Left lung (tissue), 14 donors: ENCODE measurements at places on chromosomes 5 and 9. TPM values are rescaled to one million over a fixed set of nuclear protein-coding genes. Genes with fewer than 3 reads are reported as not detected.

Gene PURA
- total RNA-seq, result 25.0 TPM

Gene CD72
- total RNA-seq, result 3.4 TPM

Gene PCDHGC4
- total RNA-seq, result 0.79 TPM

GRCh38 chr5:67000794-67001475 is 195.7 kb downstream of the CD180 start:
- no peak overlapping the region for H3K4me3 ChIP-seq
- H3K4me1 ChIP-seq, result no peaks in the 10 kb centered on the region
- no peaks in the 10 kb centered on the region for H3K36me3 ChIP-seq
- no peak for DNase-seq

DNA sequence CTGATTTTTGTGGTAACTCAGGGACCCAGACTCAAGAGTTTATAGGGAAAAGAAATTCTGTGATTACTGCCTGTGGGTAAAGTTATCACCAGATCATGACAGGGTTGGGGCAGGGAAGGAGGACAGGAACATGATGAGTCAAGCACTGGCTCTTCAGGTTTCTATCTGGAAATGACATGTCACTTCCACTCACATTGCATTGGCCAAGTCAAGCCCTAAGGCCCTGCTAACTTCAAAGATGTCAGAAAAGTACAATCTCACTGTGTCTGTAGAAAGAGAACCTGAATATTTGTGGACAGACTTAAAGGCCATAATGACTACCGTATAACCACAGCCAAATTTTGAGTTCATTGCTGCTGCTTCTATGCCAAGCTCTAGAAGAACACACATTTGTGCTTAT is 187.7 kb downstream of the TLE4 start:
- H3K27ac ChIP-seq, result no peak overlapping the region
- no peak for DNase-seq
- no peaks in the 10 kb centered on the region for H3K27me3 ChIP-seq
- no peaks in the 10 kb centered on the region for H3K4me1 ChIP-seq
